Foreskin melanocyte (primary cell): ENCODE measurements at places on chromosomes 4 and X.

- DNase-seq = no peak
Measured at GRCh38 chrX:15913146-15913545, 58.5 kb upstream of the AP1S2 start.

DNA sequence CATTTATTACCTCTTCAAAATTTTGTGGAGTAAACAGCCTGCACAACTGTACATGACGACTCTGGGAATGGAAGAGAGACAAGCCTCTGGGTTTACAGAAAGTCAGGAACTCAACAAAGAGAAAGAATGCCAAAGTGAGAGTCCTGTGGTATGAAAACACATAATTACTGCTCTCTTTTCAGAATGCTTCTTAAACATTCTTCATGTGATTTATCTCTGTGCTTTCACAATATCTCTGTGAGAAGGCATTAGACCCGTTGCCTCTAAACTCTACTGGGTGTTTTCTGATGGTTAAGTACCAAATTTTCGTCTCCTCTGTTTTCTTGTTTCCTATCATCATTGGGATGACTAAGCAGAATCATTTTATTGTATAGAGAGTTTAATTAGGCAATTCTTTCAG, 966.6 kb upstream of the SLIT2 start:
- DNase-seq = no peak

GRCh38 chr4:99635601-99636000, 22.0 kb downstream of the C4orf54 start:
- no peak for DNase-seq

DNA sequence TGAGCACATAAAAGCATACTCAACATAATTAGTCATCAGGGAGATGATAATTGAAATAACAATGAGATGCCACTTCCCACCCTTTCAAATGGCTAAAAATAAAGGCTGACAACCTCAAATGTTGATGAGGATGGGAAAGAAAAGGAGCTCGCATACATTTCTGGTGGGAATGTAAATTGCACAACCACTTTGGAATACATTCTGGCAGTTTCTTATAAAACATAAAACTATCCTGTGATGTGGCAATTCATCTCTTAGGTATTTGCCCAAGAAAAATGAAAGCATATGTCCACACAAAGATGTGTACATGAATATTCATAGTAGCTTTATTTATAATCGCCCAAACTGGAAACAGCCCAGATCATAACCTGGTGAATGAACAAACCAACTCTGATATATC, 687 bp upstream of the ZNF275 start:
- peak; percentile 9 for DNase-seq

DNA sequence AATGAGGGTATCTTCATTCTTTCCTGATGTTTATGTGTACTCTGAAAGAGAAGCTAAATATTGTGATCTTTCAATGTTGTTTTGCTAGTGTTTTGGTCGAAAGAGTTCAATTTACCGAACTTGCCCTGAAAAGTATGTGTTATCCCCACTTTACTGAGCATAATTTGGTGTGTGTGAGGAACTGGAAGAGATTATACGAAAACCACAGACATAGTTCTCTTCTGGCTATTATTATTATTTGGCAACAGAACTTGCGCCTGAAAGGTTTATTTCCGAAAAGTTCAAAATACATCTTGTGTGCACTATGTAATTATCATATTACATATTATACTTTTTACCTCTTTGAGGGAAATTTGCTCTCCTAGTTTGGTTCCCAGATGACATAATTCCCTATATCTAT, 232.5 kb upstream of the INTU start:
- DNase-seq = no peak

DNA sequence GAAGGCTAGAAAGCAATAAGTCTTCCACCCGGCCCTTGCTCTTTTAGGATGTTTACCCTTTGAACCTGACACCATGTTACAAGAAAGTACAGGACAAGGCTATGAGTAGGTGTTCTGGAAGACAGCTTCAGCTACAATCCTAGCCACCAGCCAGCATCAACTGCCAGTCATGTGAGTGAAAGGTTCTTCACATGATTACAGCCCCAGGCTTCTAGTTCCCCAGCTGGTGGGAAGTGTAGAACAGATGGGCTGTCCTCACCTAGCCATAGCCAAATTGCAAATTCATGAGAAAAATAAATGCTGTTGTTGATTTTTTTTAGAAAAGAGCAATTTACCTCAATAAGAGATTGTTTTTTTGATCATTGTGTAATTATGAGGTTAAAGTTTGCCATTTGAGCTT, 60.8 kb downstream of the GRXCR1 start:
- DNase-seq = no peak

- no peak for DNase-seq
Measured at GRCh38 chr4:151238477-151238876, 38.5 kb upstream of the PRSS48 start.

DNA sequence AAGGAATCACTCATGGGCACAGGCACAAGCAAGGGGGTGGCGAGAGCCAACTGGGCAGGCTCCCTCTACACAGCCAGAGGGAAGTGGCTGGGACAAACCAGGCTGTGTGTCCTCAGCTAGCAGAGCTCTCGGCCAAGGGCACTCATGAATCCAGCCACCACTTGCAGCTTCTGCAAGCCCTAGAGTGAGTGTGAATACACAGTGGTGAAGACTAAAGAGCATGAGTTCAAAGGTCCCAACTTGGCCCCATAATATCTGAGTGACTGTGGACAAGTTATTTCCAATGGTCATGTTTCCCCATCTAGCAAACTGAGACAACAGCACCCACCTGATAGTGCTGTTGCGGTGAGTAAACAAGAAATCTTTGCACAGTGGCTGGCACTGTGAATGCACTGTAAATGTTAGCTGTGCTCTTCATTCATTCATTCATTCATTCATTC, 51.7 kb downstream of the ADGRG2 start:
- DNase-seq = no peak

DNA sequence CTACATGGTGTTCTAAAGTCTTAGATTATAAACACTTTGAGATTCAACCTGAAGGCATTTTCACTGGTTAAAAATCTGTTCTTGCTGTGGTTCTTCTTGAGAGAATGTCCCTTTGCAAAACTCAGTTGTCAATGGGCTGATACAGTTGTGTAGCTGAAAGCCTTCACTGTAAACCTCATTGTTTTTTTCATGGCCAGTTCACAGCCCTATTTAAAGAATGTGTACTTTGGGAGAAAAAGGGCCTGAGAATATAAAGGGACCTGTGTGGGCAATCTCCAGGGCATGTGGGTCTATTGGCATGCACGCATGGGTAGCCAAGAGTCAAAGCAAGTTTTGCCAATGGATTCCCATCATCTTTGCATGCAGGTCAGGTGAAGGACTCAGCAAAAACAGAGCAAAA, 7.8 kb upstream of the MAP7D3 start:
- peak; percentile 72 for DNase-seq

DNA sequence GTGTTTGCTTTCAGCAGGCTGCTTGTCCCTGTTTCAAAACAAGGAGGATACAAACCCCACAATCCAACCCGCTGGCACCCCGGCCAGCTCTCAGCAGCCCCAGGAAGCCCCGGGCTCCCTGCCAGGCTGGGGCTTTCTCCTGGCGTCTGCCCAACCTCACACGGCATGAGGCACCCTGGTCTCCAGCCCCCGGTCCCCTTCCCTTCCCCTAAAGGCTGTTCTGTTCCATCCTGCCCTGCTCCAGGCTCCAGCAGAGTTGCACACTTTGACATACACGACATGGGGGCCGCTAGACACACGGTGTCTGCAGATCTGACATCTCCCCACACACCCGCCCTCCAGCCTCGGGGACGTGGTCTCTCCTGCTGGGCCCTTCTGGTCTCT, 107.7 kb upstream of the ADRA2C start:
- DNase-seq = no peak

- DNase-seq = peak; percentile 53
Measured at GRCh38 chr4:85084371-85085094, 118.0 kb upstream of the WDFY3 start.
